ENCODE measurements at places on chromosomes 11 and 22. TPM values are rescaled to one million over a fixed set of nuclear protein-coding genes. Genes with fewer than 3 reads are reported as not detected.

DNA sequence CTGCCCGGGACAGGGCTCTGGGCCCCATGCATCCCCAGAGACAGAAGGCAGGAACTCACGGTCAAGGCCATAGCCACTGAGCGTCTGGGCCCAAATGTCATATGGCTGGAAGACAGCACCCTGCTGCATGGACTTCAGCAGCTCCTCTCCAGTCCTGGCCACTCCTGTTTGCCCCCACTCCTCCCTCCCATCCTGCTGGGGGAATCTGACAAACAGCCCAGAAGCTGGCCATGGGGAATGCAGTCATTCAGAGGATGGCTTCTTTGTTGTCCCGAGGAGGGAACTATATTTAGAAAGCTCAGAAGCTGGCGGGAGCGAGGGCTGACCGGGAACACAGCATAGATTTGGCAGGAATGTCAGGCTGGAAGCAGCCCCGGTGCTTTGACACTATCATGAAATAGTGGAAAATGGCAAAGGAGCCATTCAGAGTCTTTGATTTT lies 35.0 kb downstream of the DKK3 start:
- no peak for DNase-seq
- peaks cover 11% of the 10 kb centered on the region for H3K4me1 ChIP-seq
- no peak overlapping the region for H3K4me3 ChIP-seq
- no peak overlapping the region for H3K27ac ChIP-seq
- H3K27me3 ChIP-seq, result no peaks in the 10 kb centered on the region

DNA sequence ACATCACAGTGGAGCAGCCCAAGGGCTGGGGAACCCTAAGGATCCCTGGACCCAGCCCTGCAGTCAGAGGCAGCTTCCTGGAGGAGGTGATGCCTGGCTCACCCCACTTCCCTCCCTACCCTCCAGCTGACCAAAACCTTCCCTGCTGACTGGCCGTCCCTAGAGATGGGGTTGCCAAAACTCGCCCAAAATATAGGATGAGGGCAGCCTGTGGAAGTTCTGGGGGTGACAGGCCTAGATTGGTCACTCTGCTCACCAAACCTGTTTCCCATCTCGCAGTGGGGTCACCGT lies 35.0 kb upstream of the PPARA start:
- no peak for DNase-seq
- H3K27ac ChIP-seq, result no peak overlapping the region
- H3K27me3 ChIP-seq, result no peaks in the 10 kb centered on the region
- no peaks in the 10 kb centered on the region for H3K36me3 ChIP-seq

DNA sequence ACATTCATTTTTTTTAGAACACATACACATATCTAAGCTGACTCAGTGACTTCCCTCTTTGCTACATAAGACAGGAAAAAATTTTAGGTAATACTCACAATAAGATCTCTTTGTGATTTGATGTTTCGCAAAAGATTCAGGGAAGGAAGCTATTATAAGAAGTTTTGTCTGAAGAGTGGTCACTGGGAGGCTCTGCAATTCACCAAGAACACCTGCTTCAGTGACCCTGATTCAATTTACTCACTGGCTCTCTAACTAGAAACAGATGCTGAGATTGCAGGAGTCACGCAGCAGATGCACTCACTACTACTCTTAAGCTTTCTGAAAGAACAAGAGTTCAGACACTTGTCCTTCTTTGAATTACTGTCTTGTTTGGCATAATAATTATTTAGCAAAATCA lies 193.6 kb upstream of the DDI1 start:
- H3K27ac ChIP-seq, result no peak overlapping the region
- no peaks in the 10 kb centered on the region for H3K27me3 ChIP-seq
- DNase-seq, result no peak
- H3K4me1 ChIP-seq, result no peaks in the 10 kb centered on the region
- no peak overlapping the region for H3K4me3 ChIP-seq

- no peak overlapping the region for H3K27ac ChIP-seq
- no peaks in the 10 kb centered on the region for H3K36me3 ChIP-seq
- no peak overlapping the region for H3K4me3 ChIP-seq
- peak; percentile 45 for DNase-seq
- H3K27me3 ChIP-seq, result no peaks in the 10 kb centered on the region
Measured at GRCh38 chr11:122754553-122755322, 83.6 kb upstream of the CRTAM start.

DNA sequence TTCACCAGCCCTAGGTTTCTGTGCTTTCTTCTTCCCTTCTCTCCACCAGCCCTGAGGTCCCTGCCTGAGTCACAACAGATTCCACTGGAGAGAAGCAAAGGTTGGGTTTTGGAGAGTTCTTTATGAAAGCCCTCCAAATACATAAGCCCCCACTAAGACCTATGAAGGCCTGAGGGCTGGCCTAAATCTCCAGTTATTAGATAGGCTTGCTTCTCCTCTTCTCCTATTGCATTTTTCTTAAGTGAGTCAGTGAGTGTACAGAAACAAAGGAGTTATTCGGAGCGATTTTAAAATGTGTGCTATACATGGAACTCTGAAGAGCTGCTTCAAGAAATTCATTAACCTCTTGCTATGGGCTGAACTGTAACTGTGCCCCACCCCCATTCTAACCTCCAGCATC lies 1057.3 kb downstream of the OPCML start:
- no peaks in the 10 kb centered on the region for H3K27me3 ChIP-seq
- no peaks in the 10 kb centered on the region for H3K4me1 ChIP-seq
- DNase-seq, result no peak
- H3K36me3 ChIP-seq, result no peaks in the 10 kb centered on the region

The GDPD5 gene
- 141 TPM for total RNA-seq

DNA sequence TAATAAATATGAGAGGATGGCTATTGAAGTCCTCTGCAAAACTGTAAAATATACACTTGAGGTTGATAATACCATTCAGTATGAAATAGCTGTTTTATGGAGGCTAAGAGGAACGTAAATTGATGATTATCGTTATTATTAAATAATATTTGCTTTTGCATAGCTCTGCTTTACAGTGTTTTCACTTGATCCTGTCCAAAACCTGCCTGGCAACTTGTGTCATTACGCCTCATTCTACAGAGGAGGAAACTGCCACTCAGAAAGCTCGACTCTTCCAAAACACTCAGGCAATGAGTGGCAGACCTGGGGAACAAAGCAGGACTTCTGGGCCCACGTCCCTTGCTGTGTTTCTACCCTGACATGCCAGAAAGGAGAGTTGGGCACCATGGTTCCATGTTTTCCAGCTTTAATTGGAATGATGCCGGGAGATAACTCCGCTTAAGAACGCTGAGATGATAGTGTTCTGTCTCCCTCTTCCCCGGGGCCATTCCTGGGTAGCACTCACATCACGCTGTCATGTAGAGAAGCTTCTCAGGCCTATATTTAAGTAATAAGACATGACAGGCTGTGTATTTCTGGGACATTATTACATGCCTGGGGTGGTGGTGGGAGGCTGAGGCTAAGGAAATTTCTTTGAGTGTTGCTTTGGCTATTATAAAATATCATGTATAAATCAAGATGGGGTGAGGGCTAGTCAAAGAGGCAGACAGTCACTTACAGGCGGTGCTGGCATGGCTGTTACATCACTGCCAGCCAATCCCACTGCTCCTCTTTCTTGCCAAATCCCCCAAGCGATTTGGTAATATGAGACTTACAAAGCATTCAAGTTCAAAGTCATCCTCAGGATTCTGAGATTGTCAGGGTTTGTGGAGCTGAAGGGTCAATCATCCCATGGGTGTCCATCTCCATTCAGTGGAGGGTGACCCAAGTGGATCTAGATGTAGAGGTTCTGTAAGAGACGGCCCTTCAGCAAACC lies 501.7 kb downstream of the INSC start:
- H3K27me3 ChIP-seq, result no peaks in the 10 kb centered on the region
- H3K4me3 ChIP-seq, result no peak overlapping the region
- H3K27ac ChIP-seq, result no peak overlapping the region
- H3K36me3 ChIP-seq, result no peaks in the 10 kb centered on the region
- H3K4me1 ChIP-seq, result no peaks in the 10 kb centered on the region

The KCNE3 gene
- total RNA-seq, result not detected

DNA sequence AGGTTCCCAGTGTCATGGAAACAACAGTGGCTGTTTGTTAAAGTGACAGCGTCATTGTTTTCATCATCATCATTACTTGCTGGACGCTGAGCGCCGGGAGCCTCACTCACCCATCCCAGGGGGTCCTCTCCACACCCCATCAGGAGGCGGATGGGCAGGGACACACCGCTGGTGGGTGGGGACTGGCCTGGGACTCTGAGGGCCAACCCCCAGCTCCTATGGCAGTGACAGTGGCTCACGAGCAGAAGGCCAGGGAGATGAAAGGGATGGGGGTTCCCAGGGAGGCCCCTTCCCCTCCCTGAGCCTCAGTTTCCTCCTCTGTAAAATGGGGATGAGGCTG lies 76.6 kb upstream of the PRR5 start:
- H3K27ac ChIP-seq, result no peak overlapping the region
- peaks cover 6% of the 10 kb centered on the region for H3K4me1 ChIP-seq
- H3K27me3 ChIP-seq, result no peaks in the 10 kb centered on the region
- no peak overlapping the region for H3K4me3 ChIP-seq
- DNase-seq, result no peak
- no peaks in the 10 kb centered on the region for H3K36me3 ChIP-seq

DNA sequence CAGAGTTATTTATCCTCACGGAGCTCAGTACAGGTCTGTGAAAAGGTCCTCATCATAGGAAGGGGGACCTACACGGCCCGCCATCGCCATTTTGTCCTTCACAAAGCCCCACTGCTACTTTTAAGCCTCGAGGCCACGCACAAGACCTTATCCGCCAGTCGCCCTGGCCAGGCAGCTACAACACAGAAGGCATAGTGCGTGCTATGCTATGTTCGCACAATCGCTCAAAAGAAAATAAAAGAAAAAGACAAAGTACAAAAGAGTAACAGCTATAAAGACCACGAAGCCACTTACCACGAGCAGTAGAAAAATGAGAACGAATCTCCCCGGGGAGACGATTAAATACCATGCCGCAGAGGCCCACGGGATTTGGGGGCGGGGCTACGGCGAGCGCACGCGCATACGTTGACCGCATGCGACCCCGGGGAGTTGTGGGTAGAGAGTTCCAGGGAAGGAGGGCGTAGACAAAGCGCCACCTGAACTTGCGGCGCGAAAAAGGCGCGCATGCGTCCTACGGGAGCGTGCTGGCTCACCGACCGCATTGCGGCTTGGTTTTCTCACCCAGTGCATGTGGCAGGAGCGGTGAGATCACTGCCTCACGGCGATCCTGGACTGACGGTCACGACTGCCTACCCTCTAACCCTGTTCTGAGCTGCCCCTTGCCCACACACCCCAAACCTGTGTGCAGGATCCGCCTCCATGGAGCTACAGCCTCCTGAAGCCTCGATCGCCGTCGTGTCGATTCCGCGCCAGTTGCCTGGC lies 16.4 kb upstream of the WDR74 start:
- H3K27ac ChIP-seq, result peak overlapping the region; percentile 78
- H3K4me3 ChIP-seq, result peak overlapping the region; percentile 89
- peaks cover 33% of the 10 kb centered on the region for H3K36me3 ChIP-seq
- no peaks in the 10 kb centered on the region for H3K27me3 ChIP-seq
- peaks cover 57% of the 10 kb centered on the region for H3K4me1 ChIP-seq
- peak; percentile 98 for DNase-seq

The ARHGAP8 gene
- 0.67 TPM for total RNA-seq

GRCh38 chr11:132994966-132995365 lies 537.3 kb downstream of the OPCML start:
- H3K27ac ChIP-seq, result no peak overlapping the region
- no peaks in the 10 kb centered on the region for H3K27me3 ChIP-seq
- no peak overlapping the region for H3K4me3 ChIP-seq
- H3K4me1 ChIP-seq, result no peaks in the 10 kb centered on the region

Data from CD4-positive, alpha-beta memory T cell (primary cell).